ENCODE measurements at places on chromosomes 2 and 18.

DNA sequence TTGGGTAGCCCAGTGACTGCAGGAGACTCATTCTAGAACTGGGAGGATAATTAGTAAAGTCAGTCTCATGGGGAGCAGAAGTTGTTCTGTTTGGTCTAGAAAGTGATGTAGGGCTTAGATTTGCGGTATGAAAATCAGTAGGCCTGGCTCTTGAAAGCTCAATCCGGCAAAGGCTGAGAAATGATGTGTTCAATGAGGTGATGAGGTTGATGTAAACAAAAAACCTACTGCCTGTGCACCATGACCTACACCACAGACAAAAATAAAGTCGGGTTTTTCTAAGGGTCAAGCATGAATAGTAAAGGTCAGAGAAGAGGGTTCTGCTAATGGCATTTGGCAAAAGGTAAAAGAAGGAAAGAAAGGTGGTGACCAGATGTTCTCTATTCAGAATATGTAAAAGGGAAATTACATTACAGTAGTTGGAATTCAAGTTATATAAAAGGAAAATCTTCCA is 80.8 kb upstream of the COL5A2 start:
- no peak for DNase-seq

DNA sequence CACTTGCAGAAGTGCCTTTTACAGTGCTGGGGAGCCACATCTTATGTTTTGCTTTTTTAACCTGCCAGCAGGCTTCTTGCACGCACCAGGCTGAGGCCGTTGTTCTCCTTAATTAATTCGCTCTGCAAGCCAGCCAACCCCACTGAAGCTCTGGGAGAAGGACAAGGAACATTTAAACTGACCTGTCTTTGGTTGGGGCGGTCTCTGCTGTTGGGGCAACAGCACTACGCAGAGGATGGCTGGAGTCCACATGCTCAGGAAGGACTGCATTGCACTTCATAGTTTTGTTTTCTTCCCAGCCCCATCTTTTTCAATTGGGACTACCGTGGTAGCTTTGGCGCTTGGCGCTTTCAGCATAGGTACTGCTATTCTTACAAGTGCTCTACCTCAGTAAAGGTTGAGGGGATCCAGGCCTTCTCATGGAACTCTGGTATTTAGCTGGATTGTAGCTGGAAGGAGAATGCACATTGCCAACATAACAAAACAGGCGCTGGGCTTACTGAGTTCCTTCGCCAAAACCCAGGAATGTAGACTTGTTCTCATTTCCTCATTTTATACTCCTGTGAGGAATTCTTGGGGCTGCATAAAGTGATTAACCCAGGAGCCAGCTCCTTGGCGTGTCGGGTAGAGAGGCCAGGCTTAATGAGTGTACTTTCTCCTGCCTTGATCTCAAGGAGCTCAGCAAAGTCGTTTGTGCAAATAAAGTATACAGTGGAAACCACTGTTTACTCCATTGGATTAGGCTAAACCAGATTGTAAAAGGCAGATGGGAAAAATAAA is 146.2 kb downstream of the PRKCE start:
- no peak for DNase-seq

- DNase-seq, result no peak
Observed at GRCh38 chr2:109480486-109481195, 133.1 kb downstream of the SEPTIN10 start.

DNA sequence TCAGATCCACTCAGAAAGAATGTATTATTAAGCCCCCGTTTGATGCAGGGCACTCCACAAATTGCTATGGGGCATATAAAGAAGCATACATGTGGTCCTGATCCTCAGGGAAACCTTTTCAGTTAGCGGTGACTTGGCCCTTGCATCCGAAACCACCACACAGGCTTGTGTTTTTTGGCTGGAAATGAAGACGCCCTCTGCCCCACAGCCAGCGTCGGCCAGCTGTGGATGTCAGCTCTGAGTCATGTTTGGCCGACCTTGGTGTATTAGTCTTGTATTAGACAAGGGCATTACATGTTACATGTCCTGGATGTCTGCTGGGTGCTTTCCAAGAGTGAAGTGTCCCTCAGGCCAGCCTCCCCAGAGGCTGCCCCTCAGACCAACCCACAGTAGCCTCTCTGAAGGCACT is 107.6 kb upstream of the MAP3K20 start:
- DNase-seq, result no peak

- DNase-seq, result no peak
Observed at GRCh38 chr2:108588070-108588668, 53.9 kb downstream of the LIMS1 start.

DNA sequence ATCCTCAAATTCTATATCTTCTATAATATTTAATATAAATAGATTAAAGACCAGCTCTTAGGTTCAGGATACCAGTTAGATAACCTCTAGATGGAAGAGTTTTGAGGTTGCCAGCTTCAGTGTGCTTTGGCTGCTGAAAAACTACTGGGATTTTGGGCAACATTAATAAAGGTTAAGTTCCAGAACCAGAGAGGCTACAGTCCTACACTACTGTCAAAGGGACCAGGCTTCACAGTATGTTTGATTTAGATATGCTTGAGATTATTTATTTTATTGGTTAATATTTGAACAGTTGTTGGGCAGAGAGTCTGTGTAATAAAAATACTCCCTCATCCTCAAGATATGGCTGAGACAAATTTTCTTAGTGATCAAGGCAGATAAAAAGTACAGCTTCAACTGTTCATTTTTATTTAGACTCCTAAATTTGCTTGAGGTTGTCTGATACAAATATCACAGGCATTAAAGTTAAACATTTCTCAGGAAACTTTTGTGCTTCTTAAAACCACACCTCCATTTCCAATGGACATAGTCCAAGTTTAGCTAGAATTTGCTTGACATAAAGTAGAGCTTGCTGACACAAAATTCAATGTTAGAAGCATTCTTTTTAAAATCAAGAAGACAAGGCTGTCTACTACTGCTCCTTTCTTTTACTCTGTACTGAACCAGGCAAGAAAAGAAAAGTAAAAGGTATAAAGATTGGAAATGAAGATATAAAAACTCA is 19.7 kb upstream of the TMEM17 start:
- no peak for DNase-seq

All from mesenteric fat pad (tissue), 1 donor.